ENCODE measurements at places on chromosomes 7 and 10. TPM values are rescaled to one million over a fixed set of nuclear protein-coding genes. Genes with fewer than 3 reads are reported as not detected.
A peak's percentile ranks its signal among the peaks of the same experiment; 100 is the strongest.

- H3K4me3 ChIP-seq = no peak overlapping the region
- H3K27ac ChIP-seq = no peak overlapping the region
- no peaks in the 10 kb centered on the region for H3K4me1 ChIP-seq
- DNase-seq = peak; percentile 41
- no peaks in the 10 kb centered on the region for H3K27me3 ChIP-seq
Observed at GRCh38 chr10:119801998-119802538, 70.6 kb downstream of the MCMBP start.

The MMRN2 gene
- 1.6 TPM for polyA plus RNA-seq

DNA sequence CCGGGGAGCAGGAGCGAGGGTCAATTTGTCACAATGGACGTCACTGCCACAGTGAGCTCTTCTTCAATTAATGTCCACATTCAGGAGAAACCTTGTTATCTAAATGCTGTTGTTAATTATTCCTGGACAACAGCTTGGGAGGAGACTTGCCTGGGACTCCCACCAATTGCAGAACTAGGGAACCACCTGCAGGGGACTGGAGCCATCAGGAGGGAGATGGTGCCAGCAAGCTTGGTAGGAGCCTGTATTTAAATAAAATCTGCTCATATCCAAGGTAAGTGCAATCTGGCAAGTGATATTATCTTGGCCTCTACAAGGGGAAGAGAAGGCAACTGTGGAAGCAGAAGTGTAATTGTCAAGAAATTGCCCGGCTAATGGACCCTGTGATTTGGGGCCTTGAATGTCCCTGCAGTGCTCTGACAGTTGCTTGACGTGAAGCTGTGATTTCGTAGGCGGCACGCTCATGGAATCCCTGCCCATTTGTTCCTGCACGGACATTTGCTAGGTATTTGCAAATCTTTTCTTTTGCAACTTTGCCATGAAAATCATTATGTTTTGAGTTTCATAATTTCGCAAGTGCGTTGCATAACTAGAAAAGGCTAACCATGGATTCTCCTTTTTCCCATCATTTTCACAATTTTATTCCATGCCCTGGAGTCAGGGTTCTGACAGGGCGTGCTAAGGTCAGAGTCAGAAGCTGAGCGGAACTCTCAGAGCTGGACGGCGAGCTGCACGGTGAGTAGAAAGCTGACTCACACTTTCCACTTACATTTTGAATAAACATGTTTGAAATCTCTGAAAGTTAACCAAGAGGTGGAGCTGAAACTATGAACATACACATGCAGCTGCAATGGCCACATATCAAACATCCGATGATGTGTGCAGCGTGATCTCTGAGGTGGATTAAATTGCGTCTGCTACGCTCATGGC lies 84.9 kb upstream of the TCERG1L start:
- H3K36me3 ChIP-seq = no peaks in the 10 kb centered on the region
- H3K27ac ChIP-seq = no peak overlapping the region
- H3K4me1 ChIP-seq = no peaks in the 10 kb centered on the region

DNA sequence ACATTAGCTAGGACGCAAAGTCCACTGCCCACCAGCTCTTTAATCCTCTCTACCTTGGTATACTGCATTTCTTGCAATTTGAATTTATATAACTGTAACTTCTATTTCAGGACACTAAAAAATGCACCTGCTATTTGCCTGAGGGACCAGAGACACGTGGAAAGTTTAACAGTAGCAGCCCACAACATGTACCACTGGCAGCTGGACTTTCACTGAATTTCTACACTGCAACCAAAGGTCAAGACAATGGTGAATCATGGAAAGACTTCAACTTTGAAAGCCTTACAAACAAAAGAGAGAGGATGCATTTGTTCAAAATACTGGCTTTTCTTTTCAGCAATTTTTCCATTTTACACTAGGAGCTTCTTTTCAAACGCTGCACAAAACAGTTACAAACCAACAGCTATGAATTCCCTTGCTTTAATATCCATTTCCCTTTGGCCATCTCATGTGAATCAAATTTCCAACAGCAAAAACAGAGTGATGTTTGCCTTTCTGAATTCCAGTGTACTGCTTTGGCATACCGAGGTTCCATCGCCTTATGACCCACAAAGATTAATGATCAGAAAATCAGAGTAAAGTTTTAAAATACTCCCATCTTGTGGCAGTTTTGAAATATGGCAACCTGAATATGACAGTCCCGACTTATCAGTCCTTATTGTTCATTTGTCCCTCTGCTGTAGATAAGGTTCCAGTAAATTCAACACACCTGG lies 29.9 kb upstream of the HNRNPH3 start:
- no peaks in the 10 kb centered on the region for H3K36me3 ChIP-seq
- no peak overlapping the region for H3K4me3 ChIP-seq
- H3K27me3 ChIP-seq = no peaks in the 10 kb centered on the region
- peaks cover 4% of the 10 kb centered on the region for H3K4me1 ChIP-seq
- H3K27ac ChIP-seq = no peak overlapping the region

- no peaks in the 10 kb centered on the region for H3K4me1 ChIP-seq
- H3K36me3 ChIP-seq = no peaks in the 10 kb centered on the region
- H3K27ac ChIP-seq = no peak overlapping the region
- no peaks in the 10 kb centered on the region for H3K27me3 ChIP-seq
- DNase-seq = no peak
Observed at GRCh38 chr7:155318245-155318644, 20.6 kb downstream of the INSIG1 start.

DNA sequence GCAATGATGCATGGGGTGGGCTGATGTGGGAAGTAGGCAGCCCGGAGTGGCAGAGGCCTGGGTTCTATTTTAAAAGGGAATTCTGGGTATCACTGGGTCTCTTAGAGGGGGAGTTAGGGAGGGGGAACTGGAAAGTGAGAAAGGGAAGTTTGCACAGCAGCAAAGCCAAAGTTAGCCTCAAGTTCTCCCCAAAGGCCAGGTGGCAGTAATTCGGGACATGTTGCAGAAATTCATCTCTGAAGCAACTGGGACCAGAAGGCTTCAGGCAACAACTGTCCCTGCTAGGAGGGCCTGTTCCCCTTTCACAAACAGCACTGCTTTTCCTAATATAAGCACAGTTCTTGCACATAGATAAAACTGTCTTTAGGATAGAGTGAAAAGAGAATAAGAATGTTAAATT lies 67.4 kb downstream of the NOD1 start:
- no peak for DNase-seq
- H3K27ac ChIP-seq = no peak overlapping the region
- H3K4me1 ChIP-seq = no peaks in the 10 kb centered on the region
- H3K27me3 ChIP-seq = peaks cover 2% of the 10 kb centered on the region
- no peaks in the 10 kb centered on the region for H3K36me3 ChIP-seq
- no peak overlapping the region for H3K4me3 ChIP-seq

- peak overlapping the region; percentile 49 for H3K27ac ChIP-seq
- no peak for DNase-seq
- no peaks in the 10 kb centered on the region for H3K27me3 ChIP-seq
Observed at GRCh38 chr7:124712017-124712416, 53.6 kb downstream of the GPR37 start.

DNA sequence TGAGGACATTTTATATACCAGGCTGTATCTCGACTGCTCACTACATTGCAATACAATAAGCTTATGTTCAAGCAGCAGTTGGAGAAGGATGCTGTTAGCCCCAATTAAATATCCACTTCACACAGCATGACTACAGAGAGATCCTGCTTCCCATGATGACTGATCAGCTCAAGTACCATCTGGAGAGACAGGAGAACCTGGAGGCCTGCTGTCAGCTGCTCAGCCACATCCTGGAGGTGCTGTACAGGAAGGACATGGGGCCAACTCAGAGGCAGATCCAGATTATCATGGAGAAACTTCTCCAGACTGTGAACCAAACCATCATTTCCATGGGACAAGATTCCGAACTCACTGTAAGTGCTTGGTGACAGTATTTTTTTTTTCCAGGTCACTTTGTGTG lies 22.5 kb downstream of the RNF133 start:
- no peaks in the 10 kb centered on the region for H3K36me3 ChIP-seq
- H3K4me3 ChIP-seq = no peak overlapping the region
- H3K4me1 ChIP-seq = no peaks in the 10 kb centered on the region
- no peak for DNase-seq
- H3K27ac ChIP-seq = no peak overlapping the region
- H3K27me3 ChIP-seq = no peaks in the 10 kb centered on the region

The PRPS1L1 gene
- not detected for polyA plus RNA-seq

GRCh38 chr10:105797234-105797890 lies 1156.3 kb downstream of the SORCS3 start:
- H3K4me1 ChIP-seq = no peaks in the 10 kb centered on the region
- no peak overlapping the region for H3K4me3 ChIP-seq
- H3K27me3 ChIP-seq = no peaks in the 10 kb centered on the region
- H3K27ac ChIP-seq = no peak overlapping the region
- H3K36me3 ChIP-seq = no peaks in the 10 kb centered on the region

DNA sequence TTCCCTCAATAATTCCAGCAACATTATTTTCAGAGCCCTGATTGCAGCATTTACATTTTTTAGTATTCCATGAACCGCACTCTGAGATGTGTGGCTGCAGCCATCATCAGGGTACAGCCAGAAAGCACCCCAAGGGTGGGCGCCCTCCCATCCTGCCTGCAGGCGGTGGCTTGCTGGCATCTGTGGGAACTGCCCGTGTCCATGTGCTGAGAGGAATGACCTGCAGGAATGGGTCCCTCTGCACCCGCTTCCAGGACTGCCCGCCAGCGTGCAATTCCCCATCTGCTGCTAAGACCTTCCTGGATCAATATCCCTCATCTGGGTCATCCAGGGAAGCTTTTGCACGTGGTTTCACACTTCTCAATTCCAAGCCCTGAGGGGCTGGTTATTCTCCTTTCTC lies 32.8 kb upstream of the NUB1 start:
- peaks cover 11% of the 10 kb centered on the region for H3K4me1 ChIP-seq
- H3K27ac ChIP-seq = no peak overlapping the region
- peaks cover under 1% of the 10 kb centered on the region for H3K27me3 ChIP-seq
- DNase-seq = no peak

GRCh38 chr10:76382381-76382851 lies 951.0 kb downstream of the LRMDA start:
- peaks cover 11% of the 10 kb centered on the region for H3K4me1 ChIP-seq
- H3K4me3 ChIP-seq = no peak overlapping the region
- DNase-seq = peak; percentile 49
- peak overlapping the region; percentile 59 for H3K27ac ChIP-seq

DNA sequence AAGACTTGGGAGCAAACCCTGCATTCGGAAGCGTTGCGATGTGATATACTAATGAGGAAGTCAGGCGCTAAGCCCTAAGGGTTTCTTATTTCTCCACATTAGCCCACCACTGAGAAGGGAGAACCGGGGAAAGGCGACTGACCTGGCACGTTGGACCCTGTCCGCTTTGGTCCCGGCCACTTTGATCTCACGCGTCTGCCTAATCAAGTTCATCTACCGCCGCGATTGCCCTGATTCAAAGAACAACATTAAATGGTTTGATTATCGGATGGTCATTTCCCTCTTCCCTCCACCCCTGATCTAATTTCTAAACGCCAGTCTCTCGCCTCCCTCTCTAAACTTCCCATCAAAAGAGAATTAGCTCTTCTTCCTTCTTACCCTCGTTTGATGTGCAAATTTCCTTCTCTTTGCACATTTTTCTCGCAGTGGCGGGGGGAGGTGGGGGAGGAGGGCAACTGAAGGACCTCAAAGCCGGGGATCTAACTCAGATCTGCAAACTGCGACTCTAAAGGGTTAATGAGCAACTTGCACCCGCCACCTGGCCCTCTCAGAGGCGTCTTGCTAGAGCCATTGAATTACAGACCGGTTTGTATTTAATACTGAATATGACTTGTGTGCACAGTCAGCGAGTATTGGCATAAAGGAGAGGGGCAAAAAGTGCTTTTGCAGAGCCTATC lies 687 bp upstream of the DKK1 start:
- DNase-seq = peak; percentile 32
- peaks cover 5% of the 10 kb centered on the region for H3K4me1 ChIP-seq
- peak overlapping the region; percentile 81 for H3K4me3 ChIP-seq
- no peaks in the 10 kb centered on the region for H3K27me3 ChIP-seq
- peaks cover 6% of the 10 kb centered on the region for H3K36me3 ChIP-seq

- H3K27me3 ChIP-seq = peaks cover 2% of the 10 kb centered on the region
- peak; percentile 83 for DNase-seq
Observed at GRCh38 chr10:91587710-91588638, 44.9 kb downstream of the PPP1R3C start.

DNA sequence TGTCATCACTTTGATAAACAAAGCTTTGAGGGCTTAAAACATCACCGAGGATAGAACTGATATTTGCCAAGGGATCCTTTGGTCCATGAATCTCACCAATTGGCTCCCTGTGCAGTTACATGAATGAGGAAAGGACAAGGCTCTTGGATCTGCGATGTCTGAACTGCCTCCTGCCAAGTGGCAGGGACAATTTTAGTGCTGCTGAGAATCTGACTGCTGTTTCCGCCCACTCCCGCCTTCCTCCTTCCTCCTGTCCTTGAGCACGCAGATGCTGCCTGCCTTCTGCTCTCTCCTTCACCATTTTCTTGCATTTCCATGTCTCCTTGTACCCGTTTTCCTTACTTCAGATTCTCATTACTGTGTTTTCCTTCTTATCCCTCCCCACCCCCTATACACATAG lies 26.8 kb upstream of the ITPRID1 start:
- no peak for DNase-seq
- H3K4me3 ChIP-seq = no peak overlapping the region
- no peaks in the 10 kb centered on the region for H3K27me3 ChIP-seq
- no peaks in the 10 kb centered on the region for H3K36me3 ChIP-seq

- H3K4me3 ChIP-seq = no peak overlapping the region
- no peaks in the 10 kb centered on the region for H3K36me3 ChIP-seq
- H3K27me3 ChIP-seq = no peaks in the 10 kb centered on the region
- no peak overlapping the region for H3K27ac ChIP-seq
- no peak for DNase-seq
Observed at GRCh38 chr7:13090959-13091358, 403.5 kb downstream of the ARL4A start.

The STEAP1B gene
- polyA plus RNA-seq = 7.9 TPM

The UCN3 gene
- polyA plus RNA-seq = not detected

The GIMAP6 gene
- not detected for polyA plus RNA-seq

The SLC16A9 gene
- 0.11 TPM for polyA plus RNA-seq

DNA sequence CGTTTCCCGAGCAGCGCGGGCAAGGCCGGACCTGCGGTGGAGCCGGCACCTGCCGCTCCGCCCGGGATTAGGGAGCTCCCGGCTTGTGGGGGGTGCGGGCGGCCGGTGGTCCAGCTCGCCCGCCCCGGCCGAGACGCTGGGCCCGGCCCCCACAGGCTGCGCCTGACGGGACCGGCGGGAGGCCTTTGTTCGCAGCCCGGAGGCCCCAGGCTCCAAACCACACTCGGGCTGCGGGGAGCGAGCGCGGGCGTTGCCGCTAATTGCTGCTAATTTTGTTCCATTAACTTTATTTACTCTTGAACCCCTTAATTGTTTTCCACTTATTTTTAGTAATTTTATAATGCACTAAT lies 9.6 kb downstream of the UNCX start:
- no peak for DNase-seq
- no peaks in the 10 kb centered on the region for H3K4me1 ChIP-seq

- peaks cover 4% of the 10 kb centered on the region for H3K4me1 ChIP-seq
- H3K27me3 ChIP-seq = no peaks in the 10 kb centered on the region
- H3K36me3 ChIP-seq = peaks cover 6% of the 10 kb centered on the region
- H3K4me3 ChIP-seq = no peak overlapping the region
- peak; percentile 38 for DNase-seq
Observed at GRCh38 chr7:116876664-116877442, 14.5 kb downstream of the CAPZA2 start.

GRCh38 chr10:43044448-43044921 lies 32.4 kb upstream of the RET start:
- H3K27ac ChIP-seq = no peak overlapping the region
- no peak for DNase-seq
- H3K27me3 ChIP-seq = no peaks in the 10 kb centered on the region
- H3K4me3 ChIP-seq = no peak overlapping the region

The SPAG6 gene
- not detected for polyA plus RNA-seq
